Spinal cord (tissue), 10 donors: ENCODE measurements at places on chromosomes 7 and 10. TPM values are rescaled to one million over a fixed set of nuclear protein-coding genes. Genes with fewer than 3 reads are reported as not detected.
A peak's percentile ranks its signal among the peaks of the same experiment; 100 is the strongest.

GRCh38 chr10:132774181-132774901 lies 11.6 kb downstream of the NKX6-2 start:
- H3K4me3 ChIP-seq = no peak overlapping the region
- peaks cover 64% of the 10 kb centered on the region for H3K36me3 ChIP-seq
- no peak overlapping the region for H3K27ac ChIP-seq
- no peaks in the 10 kb centered on the region for H3K27me3 ChIP-seq
- DNase-seq = no peak

DNA sequence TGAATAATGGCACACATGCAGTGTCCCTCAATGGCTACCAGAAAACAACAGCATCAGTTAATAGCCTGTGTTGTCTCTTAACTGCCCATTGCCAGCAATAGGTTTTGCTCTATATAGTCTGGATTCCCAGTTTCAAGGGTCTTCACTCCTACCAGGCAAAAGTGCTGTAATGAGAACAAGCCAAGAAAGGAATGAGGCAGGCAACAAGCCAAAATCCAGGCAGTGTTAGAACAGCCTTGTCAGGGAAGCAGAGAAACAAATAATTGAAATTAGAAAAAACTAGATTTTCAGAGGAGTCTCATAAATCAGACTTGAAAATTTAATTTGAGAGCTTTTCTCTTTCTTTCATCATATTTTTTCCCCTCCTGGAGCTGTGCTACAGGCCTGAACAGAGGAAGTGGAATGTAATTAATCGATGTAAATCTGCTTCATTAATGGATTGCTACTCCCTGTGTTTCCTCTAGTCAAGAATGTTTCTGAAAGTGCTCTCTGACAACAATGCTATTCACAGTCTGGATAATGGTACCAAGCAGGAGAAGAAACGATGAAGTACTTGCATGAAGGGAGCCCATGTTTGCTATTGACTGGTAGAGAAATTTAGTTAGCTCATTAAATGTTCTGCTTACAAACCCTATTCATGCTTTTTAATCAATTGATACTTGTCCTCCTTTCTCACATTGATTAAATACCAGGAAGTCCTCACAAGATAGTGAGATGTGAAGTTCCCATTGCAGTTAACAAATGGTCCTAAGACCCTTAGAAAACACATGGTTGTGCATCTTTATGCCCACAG lies 202.0 kb upstream of the LRRTM3 start:
- no peak overlapping the region for H3K27ac ChIP-seq
- H3K4me1 ChIP-seq = no peaks in the 10 kb centered on the region
- H3K27me3 ChIP-seq = no peaks in the 10 kb centered on the region
- peak; percentile 22 for DNase-seq
- H3K4me3 ChIP-seq = no peak overlapping the region

GRCh38 chr10:91537614-91538383 lies 95.1 kb downstream of the PPP1R3C start:
- H3K27me3 ChIP-seq = no peaks in the 10 kb centered on the region
- no peak overlapping the region for H3K27ac ChIP-seq
- H3K4me3 ChIP-seq = no peak overlapping the region
- H3K36me3 ChIP-seq = no peaks in the 10 kb centered on the region

GRCh38 chr10:13402021-13402420 lies 53.9 kb upstream of the SEPHS1 start:
- H3K4me1 ChIP-seq = no peaks in the 10 kb centered on the region
- no peaks in the 10 kb centered on the region for H3K27me3 ChIP-seq
- H3K4me3 ChIP-seq = no peak overlapping the region
- DNase-seq = no peak

DNA sequence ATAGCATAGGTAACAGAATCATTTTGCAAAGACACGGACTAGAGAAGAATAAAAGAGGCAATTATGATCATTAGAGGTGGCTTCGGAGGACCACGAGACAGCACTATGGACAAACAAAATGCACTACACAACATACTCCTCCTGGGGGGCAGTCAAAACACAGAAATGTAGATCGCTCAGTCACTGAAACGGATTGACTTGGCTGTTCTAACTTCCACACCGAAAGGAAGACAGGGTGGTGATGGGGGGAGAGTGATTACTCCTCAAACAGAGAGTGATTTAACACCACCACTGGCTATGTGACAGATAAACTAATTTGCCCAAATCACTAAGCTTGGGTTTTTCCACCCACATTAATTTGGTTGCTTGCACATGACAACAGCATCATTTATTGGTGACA lies 14.1 kb upstream of the PPA1 start:
- DNase-seq = no peak
- H3K36me3 ChIP-seq = no peaks in the 10 kb centered on the region
- no peak overlapping the region for H3K27ac ChIP-seq
- peaks cover 5% of the 10 kb centered on the region for H3K4me1 ChIP-seq

DNA sequence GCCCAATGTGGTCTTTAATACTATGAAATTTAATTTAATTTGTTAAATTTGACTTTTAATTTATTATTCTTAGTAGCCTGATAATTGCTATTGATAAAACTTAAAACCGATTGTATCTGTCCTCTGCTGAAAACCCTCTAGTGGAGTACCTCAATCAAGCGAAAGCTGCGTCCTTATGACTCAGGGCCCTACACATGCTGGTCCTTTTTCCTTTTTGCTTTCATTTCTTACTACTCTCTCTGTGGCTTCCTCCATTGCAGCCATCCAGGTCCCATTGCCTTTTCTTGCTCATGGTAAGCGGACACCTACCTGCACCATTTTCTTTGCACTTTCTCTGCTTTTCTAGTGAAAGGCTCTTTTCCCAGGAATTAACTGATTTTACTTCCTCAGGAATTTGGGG lies 301.1 kb downstream of the INHBA start:
- H3K27ac ChIP-seq = no peak overlapping the region
- H3K27me3 ChIP-seq = no peaks in the 10 kb centered on the region
- H3K36me3 ChIP-seq = no peaks in the 10 kb centered on the region
- DNase-seq = no peak

PLCE1 gene
- 23.3 TPM for total RNA-seq

PIK3CG gene
- 6.4 TPM for total RNA-seq

DNA sequence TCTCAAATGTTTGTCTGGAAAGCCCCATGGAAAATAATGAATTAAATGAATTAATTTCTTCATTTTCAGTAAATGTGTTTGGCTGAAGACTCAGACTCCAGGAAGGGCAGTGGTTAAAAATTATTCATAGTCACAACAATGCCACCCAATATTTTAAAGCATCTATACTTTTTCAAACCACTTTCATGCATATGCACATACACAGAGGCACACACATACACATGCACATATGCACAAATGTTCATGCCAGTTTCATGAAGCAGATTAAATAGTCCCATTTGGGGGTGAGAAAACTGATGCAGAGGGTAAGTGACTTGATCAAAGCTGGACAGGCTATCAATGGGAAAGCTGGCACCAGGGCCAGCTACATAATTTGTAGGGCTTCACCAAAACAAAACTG lies 1.4 kb upstream of the PLA2G12B start:
- no peaks in the 10 kb centered on the region for H3K27me3 ChIP-seq
- peaks cover 4% of the 10 kb centered on the region for H3K4me1 ChIP-seq
- no peak overlapping the region for H3K4me3 ChIP-seq
- no peak overlapping the region for H3K27ac ChIP-seq
- no peak for DNase-seq

SPACDR gene
- total RNA-seq = 2.1 TPM

GRCh38 chr7:16889851-16890415 lies 8.2 kb upstream of the AGR3 start:
- no peak overlapping the region for H3K4me3 ChIP-seq
- no peaks in the 10 kb centered on the region for H3K27me3 ChIP-seq
- no peak overlapping the region for H3K27ac ChIP-seq
- H3K36me3 ChIP-seq = no peaks in the 10 kb centered on the region

- no peaks in the 10 kb centered on the region for H3K27me3 ChIP-seq
- H3K4me1 ChIP-seq = no peaks in the 10 kb centered on the region
- H3K27ac ChIP-seq = no peak overlapping the region
- H3K36me3 ChIP-seq = no peaks in the 10 kb centered on the region
Observed at GRCh38 chr10:36703179-36703578, 422.2 kb upstream of the ANKRD30A start.

SHH gene
- total RNA-seq = 0.94 TPM

- H3K4me3 ChIP-seq = no peak overlapping the region
- DNase-seq = no peak
- H3K4me1 ChIP-seq = peaks cover 7% of the 10 kb centered on the region
- no peaks in the 10 kb centered on the region for H3K36me3 ChIP-seq
- H3K27me3 ChIP-seq = peaks cover 57% of the 10 kb centered on the region
Observed at GRCh38 chr10:28674782-28675181, 2.5 kb upstream of the BAMBI start.

- no peak overlapping the region for H3K4me3 ChIP-seq
- H3K36me3 ChIP-seq = peaks cover 3% of the 10 kb centered on the region
- H3K27me3 ChIP-seq = no peaks in the 10 kb centered on the region
Observed at GRCh38 chr10:44922021-44922420, 10.9 kb downstream of the TMEM72 start.

PNLIPRP3 gene
- total RNA-seq = not detected

DNA sequence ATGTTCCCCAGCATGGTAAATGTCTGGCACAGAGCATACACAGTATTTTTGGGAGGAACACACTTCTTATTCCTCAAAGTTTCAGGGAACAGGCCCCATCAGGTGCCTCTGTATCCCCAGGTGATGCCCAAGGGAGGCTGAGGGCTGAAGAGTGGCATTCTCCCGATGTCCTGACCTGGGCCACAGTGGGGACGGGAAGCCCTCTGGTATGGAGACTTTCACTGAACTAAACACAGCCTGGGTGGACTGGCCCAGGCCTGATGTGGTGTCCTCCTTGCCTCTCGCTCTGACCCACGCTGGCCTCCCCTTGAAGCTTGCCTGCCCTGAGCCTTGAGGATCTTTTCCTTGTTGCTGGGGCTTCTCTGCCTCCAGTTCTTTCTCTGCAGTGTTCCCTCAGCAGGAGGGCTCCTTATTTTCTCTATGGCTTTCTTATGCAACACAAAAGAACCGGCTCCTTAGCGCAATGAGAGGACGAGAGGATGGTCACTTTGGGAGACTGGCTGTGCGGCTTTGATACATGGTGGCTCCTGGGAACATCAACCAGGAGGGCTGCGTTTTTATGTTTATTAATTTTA lies 157.5 kb upstream of the TNS3 start:
- peaks cover 18% of the 10 kb centered on the region for H3K4me1 ChIP-seq
- no peaks in the 10 kb centered on the region for H3K36me3 ChIP-seq
- no peak overlapping the region for H3K27ac ChIP-seq
- no peak for DNase-seq
- no peak overlapping the region for H3K4me3 ChIP-seq

- DNase-seq = no peak
- H3K27ac ChIP-seq = no peak overlapping the region
- no peaks in the 10 kb centered on the region for H3K27me3 ChIP-seq
- H3K4me1 ChIP-seq = no peaks in the 10 kb centered on the region
- no peak overlapping the region for H3K4me3 ChIP-seq
- H3K36me3 ChIP-seq = no peaks in the 10 kb centered on the region
Observed at GRCh38 chr7:36746347-36746746, 22.1 kb upstream of the AOAH start.

DNA sequence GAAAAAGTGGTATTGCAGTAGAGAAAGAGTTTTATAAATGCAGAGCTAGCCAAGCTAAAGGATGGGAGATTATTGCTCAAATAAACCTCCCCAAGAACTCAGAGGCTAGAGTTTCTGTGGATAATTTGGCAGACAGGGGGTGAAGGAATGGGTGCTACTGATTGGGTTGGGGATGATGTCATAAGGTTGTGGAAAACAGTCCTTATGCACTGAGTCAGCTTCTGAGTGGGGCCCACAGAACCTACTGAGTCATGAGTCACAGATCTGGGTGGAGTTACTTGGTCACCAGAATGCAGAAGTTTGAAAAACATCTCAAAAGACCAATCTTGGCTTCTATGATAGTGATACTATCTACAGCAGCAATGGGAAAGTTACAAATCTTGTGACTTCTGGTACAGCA lies 1146.7 kb downstream of the TYW1 start:
- H3K4me1 ChIP-seq = no peaks in the 10 kb centered on the region
- no peaks in the 10 kb centered on the region for H3K27me3 ChIP-seq
- H3K36me3 ChIP-seq = no peaks in the 10 kb centered on the region

- peaks cover 57% of the 10 kb centered on the region for H3K4me1 ChIP-seq
- peak; percentile 66 for DNase-seq
- H3K36me3 ChIP-seq = peaks cover 33% of the 10 kb centered on the region
- peak overlapping the region; percentile 84 for H3K4me3 ChIP-seq
Observed at GRCh38 chr10:75396631-75397495, 4.7 kb downstream of the ZNF503 start.
